ENCODE measurements at places on chromosomes 1 and 21. TPM values are rescaled to one million over a fixed set of nuclear protein-coding genes. Genes with fewer than 3 reads are reported as not detected.

- DNase-seq = no peak
These were observed 926.8 kb downstream of the PLA2G4A start for GRCh38 chr1:187755536-187755935.

A3GALT2 gene
- not detected for total RNA-seq

- DNase-seq = no peak
These were observed at the start of gene LAPTM5 for GRCh38 chr1:30757352-30758120. TSS of gene LAPTM5 (minus strand) at chr1:30757774. CDS start at chr1:30757745, 29 bp downstream.

RPE65 gene
- under 0.01 TPM for total RNA-seq

DNA sequence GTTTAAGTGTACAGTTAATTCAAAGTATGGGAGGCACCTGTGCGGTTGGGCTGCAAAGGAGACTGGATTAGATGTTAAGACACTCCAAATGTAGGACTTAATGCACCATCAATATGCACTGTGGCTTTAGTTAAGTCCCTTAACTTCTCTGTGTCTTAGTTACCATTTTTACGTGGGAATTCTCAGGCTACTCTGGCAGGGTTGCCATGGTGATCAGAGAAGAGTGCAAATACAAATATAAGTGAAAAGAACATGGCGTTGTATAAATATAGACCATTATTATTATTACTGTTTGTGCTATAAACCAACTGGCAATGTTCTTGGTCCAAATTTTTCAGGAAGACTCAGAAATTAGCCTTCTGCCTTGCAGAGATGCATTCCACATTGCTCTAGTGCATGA, 595.6 kb downstream of the NPHP4 start:
- DNase-seq = no peak

GRCh38 chr21:45576838-45577737, 34.8 kb upstream of the SLC19A1 start:
- no peak for DNase-seq

- DNase-seq = no peak
These were observed 1162.4 kb downstream of the BRINP3 start for GRCh38 chr1:189315035-189315901.

TFF1 gene
- not detected for total RNA-seq

TDRD5 gene
- not detected for total RNA-seq

GRCh38 chr1:77538956-77539518, 143.4 kb downstream of the ZZZ3 start:
- DNase-seq = peak; percentile 93

Data from IMR-90 (cell line).